ENCODE measurements at places on chromosomes 7 and 10. TPM values are rescaled to one million over a fixed set of nuclear protein-coding genes. Genes with fewer than 3 reads are reported as not detected.

DNA sequence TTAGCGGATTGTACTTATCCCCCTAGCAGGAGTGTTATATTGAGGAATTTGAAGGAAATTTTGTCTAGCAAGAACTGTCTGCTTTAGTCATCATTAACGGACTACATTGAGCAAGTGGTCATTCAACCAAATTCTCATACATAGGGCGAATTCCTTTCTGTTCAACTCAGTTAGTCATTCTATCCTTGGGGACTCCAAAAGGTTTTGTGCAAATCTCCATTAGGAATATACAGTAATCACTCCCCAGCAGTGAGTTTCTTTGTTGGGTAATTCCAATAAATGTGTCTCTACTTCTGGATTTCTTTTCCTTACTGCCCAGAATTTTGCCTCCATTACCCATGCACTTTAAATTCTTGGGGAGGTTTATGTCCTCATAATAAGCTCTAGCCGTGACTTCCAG is 51.1 kb downstream of the EPDR1 start:
- no peaks in the 10 kb centered on the region for H3K4me1 ChIP-seq
- no peaks in the 10 kb centered on the region for H3K36me3 ChIP-seq
- H3K27me3 ChIP-seq, result no peaks in the 10 kb centered on the region
- H3K4me3 ChIP-seq, result no peak overlapping the region

- no peak for DNase-seq
- no peak overlapping the region for H3K4me3 ChIP-seq
- no peaks in the 10 kb centered on the region for H3K4me1 ChIP-seq
- no peaks in the 10 kb centered on the region for H3K36me3 ChIP-seq
- H3K27ac ChIP-seq, result no peak overlapping the region
Measured at GRCh38 chr7:46291050-46291438, 370.0 kb upstream of the IGFBP3 start.

DNA sequence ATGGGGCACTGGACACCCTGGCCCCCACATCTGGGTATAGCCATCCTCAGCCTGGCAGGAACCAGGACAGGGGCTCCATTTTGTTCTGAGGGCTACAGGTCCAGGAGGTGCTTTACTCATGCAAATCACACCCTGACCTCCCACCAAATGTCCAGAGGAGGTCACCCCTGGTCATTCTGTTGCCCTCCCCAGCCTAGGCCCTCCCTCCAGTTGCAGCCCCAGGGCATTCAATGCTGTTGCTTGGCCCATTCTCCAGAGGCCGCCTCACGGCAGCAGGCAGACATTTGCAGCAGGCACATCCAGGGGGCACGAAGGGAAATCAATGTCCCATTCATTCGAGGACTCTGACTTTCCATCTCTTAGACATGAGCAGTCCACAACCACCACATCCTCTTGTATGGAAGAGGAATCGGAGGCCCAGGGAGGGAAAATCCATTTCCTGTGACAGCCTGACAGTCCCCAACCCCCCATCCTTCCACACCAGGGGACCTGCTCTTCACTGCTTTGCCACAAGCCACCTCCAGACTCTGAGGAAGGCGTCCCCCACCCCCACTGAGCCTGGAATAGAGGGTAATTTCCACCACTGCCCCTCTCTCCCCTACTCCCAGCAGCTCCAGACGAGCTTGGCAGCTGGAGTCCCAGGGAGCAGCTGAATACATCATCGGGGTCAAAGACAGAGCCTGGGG is 76.2 kb upstream of the UNC5B start:
- peaks cover 11% of the 10 kb centered on the region for H3K27me3 ChIP-seq
- peaks cover 7% of the 10 kb centered on the region for H3K4me1 ChIP-seq
- no peaks in the 10 kb centered on the region for H3K36me3 ChIP-seq
- H3K4me3 ChIP-seq, result no peak overlapping the region

GRCh38 chr7:81159402-81159801 is 240.6 kb upstream of the SEMA3C start:
- H3K4me3 ChIP-seq, result no peak overlapping the region
- H3K27me3 ChIP-seq, result no peaks in the 10 kb centered on the region
- H3K27ac ChIP-seq, result no peak overlapping the region
- H3K36me3 ChIP-seq, result no peaks in the 10 kb centered on the region

DNA sequence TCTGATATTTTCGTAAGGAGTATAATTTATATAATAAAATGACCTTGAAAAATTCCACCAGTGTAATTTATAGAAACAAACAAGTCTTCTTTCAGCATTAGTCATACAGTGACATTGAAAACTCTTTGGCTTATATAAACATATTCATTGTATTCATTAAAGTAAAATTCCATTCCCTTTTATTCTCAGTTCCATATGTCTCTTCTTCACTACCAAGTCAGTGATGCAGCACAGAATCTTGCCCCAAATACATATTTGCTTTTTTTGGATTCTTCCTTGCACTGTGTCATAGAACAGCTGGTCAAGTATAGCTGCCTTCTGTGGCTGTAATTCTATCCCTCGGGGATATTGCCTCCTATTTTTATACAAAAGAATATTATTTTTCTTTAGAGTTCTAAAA is 884.5 kb upstream of the POT1 start:
- H3K27me3 ChIP-seq, result no peaks in the 10 kb centered on the region
- no peak overlapping the region for H3K4me3 ChIP-seq
- no peak overlapping the region for H3K27ac ChIP-seq
- no peaks in the 10 kb centered on the region for H3K4me1 ChIP-seq

DNA sequence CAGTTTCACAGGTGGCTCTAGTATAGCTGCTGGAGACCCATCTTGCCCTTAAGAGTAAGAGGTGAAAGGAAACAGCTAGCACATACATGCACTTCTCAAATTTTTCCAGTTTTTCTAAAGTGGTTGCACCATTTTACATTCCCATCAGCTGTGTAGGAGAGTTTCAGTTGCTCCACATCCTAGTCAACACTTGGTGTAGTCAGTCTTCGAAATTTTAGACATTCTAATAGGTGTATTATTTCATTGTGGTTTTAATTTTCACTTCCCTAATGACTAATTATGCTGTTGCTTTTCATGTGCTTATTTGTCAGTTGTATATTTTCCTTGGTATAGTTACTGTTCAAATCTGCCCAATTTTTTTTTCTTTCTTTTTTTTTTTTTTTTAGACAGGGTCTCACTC is 9.5 kb upstream of the HACD1 start:
- no peak for DNase-seq
- H3K36me3 ChIP-seq, result no peaks in the 10 kb centered on the region
- H3K4me1 ChIP-seq, result no peaks in the 10 kb centered on the region
- no peak overlapping the region for H3K27ac ChIP-seq

DNA sequence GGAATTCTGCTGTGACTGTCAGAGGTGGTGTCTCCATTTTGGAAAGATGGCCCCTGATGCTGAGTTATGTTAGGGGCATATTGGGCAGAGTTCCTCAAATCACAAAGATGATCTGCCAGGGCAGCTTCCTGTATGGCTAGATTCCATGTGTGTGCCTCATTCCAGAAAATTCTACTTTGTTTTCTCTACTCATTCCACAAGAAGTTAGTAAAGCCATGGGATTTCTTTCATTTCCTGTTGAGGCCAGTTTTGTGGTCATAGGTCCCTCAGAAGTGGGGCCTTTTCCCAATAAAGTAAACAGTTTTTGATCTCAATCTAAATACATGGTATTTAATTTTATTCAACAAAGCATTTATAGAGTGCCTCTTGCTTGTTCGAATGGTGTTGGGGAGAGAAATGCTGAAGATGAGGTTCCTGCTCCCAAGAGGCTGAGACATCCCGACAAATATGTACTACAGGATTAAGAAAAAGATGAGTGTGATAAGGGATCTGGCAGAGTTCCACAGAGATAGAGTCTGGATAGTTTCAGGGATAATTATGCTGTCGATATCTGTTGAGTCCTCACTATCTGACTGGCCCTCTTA is 33.0 kb downstream of the MINDY4 start:
- H3K27me3 ChIP-seq, result no peaks in the 10 kb centered on the region
- no peak overlapping the region for H3K27ac ChIP-seq
- no peak overlapping the region for H3K4me3 ChIP-seq
- no peak for DNase-seq
- H3K36me3 ChIP-seq, result no peaks in the 10 kb centered on the region

GRCh38 chr7:55546814-55547213 is 25.5 kb downstream of the VOPP1 start:
- no peak overlapping the region for H3K27ac ChIP-seq
- H3K27me3 ChIP-seq, result no peaks in the 10 kb centered on the region
- H3K4me1 ChIP-seq, result peaks cover 34% of the 10 kb centered on the region

GRCh38 chr7:121909716-121910345 is 36.9 kb downstream of the PTPRZ1 start:
- H3K27ac ChIP-seq, result no peak overlapping the region
- H3K4me3 ChIP-seq, result no peak overlapping the region
- DNase-seq, result no peak
- no peaks in the 10 kb centered on the region for H3K27me3 ChIP-seq

DNA sequence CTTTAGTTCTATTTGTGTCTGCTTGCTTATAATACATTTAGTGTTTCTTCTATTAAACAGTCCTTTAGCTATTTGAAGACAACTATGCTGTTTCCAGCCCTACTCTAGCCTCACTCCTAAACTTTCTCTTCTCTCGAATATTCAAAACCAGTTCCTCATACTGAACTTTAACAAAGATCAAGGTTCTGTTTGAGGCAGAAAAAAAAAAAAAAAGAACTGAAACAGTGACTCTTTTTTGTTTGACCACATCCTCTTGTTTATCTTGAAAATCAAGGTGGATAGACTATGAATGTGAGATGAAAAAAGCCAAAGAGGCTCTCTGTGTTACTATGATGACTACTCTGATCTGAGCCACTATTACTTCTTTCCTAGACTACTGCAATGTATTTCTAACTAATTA is 154.3 kb downstream of the ZNF365 start:
- H3K27me3 ChIP-seq, result no peaks in the 10 kb centered on the region
- no peak overlapping the region for H3K4me3 ChIP-seq
- H3K36me3 ChIP-seq, result no peaks in the 10 kb centered on the region
- no peak for DNase-seq

DNA sequence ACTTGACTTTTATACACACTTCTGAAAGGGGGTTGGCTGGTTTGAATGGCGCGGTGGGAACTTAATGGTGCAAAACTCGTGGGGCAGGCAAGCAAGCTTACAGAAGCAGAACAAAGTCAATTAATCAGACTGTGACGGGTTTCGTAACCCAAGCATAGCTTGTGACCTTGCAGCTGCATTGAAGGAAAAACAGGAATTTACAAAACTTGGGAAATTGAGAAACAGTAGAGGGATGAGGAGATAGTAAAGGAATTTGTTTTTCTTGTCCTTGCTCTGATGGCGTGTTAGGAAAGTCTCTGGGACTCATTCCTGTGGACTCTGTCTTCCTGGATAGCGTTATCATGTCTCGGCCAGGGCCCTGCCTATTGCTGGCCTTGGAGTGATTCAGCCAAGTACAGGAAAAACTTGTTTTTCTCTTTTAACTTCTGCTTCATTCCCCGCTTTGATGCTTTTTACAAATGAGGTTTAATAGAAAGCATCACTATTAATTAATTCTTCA is 220.0 kb upstream of the KCND2 start:
- H3K4me1 ChIP-seq, result no peaks in the 10 kb centered on the region
- H3K36me3 ChIP-seq, result no peaks in the 10 kb centered on the region
- peak; percentile 77 for DNase-seq
- no peaks in the 10 kb centered on the region for H3K27me3 ChIP-seq
- H3K27ac ChIP-seq, result peak overlapping the region; percentile 62
- no peak overlapping the region for H3K4me3 ChIP-seq

DNA sequence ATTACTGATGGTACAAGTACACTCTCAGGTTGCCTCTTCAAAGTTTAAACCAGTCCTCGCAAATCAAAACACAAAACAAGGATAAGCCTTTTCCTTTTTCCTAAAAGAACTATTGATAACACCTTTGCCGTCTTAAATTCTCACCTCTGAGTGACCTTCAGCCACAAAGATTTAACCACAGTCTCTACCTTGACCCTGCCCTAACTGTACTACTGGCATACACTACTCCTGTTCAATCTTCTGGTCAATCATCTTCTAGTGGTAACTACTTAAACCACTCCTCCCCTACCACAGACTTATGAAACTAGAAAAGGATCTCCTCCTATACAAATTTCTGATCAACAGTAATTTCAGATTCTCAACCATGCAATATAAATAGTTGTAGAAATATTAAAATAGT is 15.1 kb downstream of the UPF2 start:
- H3K27ac ChIP-seq, result no peak overlapping the region
- H3K4me1 ChIP-seq, result no peaks in the 10 kb centered on the region
- peaks cover 11% of the 10 kb centered on the region for H3K36me3 ChIP-seq
- H3K4me3 ChIP-seq, result no peak overlapping the region
- no peak for DNase-seq

- H3K4me1 ChIP-seq, result no peaks in the 10 kb centered on the region
- peak; percentile 20 for DNase-seq
- no peak overlapping the region for H3K4me3 ChIP-seq
- H3K27me3 ChIP-seq, result peaks cover 10% of the 10 kb centered on the region
- no peaks in the 10 kb centered on the region for H3K36me3 ChIP-seq
Measured at GRCh38 chr10:5947471-5948207, 29.7 kb downstream of the IL15RA start.

- H3K27ac ChIP-seq, result no peak overlapping the region
- H3K36me3 ChIP-seq, result peaks cover 86% of the 10 kb centered on the region
- no peak overlapping the region for H3K4me3 ChIP-seq
- DNase-seq, result peak; percentile 64
Measured at GRCh38 chr10:73797324-73798025, 12.1 kb downstream of the ZSWIM8 start.

DNA sequence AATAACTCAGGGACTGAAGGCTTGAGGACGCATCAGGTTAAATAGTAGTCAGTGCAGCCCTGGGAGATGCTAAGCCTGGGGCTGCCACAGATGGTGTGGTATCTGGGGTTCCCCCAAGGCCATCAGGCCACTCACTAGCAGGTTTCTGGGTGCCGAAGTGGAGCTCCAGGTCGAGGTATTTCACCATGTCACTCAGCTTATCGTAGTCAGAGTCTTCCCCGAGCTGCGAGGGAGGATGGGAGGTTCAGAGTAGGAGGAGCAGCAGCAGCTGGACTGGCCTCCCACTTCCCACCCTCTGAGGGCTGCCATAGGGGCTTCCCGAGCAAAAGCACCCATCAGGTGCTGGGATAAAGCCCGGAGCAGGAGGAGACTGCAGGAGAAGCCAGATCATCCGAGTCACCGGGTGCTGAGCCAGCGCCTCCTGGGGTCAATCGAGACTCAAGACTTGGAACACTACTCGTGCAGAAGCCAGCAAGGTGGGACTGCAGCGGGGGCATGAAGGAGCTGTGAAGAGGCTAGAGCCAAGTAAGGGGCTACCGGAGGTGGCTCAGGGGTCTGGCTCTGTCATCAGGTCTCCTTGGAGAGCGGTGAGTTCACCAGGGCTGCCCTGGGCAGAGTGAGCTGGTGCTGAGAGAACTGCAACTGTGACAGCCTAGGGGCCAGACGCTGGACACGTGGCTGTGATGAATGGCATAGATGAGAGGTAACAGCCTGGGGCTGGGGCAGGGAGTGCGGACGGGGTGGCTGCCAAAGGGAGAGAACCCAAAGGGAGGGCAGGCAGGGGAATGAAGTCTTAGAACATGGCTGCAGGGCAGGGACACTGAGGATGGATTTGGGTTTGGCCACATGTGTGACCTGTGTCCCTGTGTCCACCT is 45.3 kb downstream of the GRID2IP start:
- no peaks in the 10 kb centered on the region for H3K36me3 ChIP-seq
- no peaks in the 10 kb centered on the region for H3K27me3 ChIP-seq
- no peak overlapping the region for H3K27ac ChIP-seq
- no peak overlapping the region for H3K4me3 ChIP-seq
- peaks cover 16% of the 10 kb centered on the region for H3K4me1 ChIP-seq

Gene CARD11
- not detected for total RNA-seq

Gene HYAL4
- total RNA-seq, result not detected

Gene SEMA4G
- total RNA-seq, result 1.1 TPM

Gene LRRD1
- 0.83 TPM for total RNA-seq

Gene OPN1SW
- total RNA-seq, result not detected
